Breast epithelium (tissue), 4 donors: ENCODE measurements at places on chromosomes 12 and 14.
A peak's percentile ranks its signal among the peaks of the same experiment; 100 is the strongest.

- H3K36me3 ChIP-seq, result no peaks in the 10 kb centered on the region
- no peak overlapping the region for H3K27ac ChIP-seq
- H3K4me3 ChIP-seq, result no peak overlapping the region
- H3K4me1 ChIP-seq, result no peaks in the 10 kb centered on the region
Measured at GRCh38 chr14:98903371-98903770, 368.6 kb downstream of the BCL11B start.

- H3K4me1 ChIP-seq, result no peaks in the 10 kb centered on the region
- no peaks in the 10 kb centered on the region for H3K36me3 ChIP-seq
- H3K27me3 ChIP-seq, result no peaks in the 10 kb centered on the region
Measured at GRCh38 chr14:24080888-24081738, 9.8 kb downstream of the CPNE6 start.

DNA sequence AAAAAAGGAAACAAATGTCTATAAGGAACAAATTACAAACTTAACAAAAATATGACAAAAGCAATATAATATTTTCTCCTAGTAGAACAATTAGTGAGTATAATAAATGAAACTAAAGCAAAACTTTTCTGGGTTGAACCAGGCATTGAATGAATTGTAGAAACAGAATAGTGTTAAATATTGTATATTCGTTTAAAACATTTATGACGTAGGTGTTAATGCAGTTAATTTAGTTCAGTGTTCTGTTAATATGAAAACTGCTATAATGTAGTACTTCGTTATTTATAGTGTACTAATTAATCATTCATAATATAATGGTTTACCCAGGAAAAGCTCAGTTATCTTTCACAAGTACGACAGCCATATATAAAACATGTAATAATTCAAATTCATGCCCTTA lies 23.7 kb downstream of the NKX2-1 start:
- no peak for DNase-seq
- H3K4me3 ChIP-seq, result no peak overlapping the region
- peaks cover 79% of the 10 kb centered on the region for H3K27me3 ChIP-seq
- H3K27ac ChIP-seq, result no peak overlapping the region

GRCh38 chr12:101111441-101111840 lies 98.6 kb downstream of the SLC5A8 start:
- DNase-seq, result no peak
- no peak overlapping the region for H3K27ac ChIP-seq
- H3K36me3 ChIP-seq, result no peaks in the 10 kb centered on the region
- H3K4me1 ChIP-seq, result no peaks in the 10 kb centered on the region
- no peaks in the 10 kb centered on the region for H3K27me3 ChIP-seq

DNA sequence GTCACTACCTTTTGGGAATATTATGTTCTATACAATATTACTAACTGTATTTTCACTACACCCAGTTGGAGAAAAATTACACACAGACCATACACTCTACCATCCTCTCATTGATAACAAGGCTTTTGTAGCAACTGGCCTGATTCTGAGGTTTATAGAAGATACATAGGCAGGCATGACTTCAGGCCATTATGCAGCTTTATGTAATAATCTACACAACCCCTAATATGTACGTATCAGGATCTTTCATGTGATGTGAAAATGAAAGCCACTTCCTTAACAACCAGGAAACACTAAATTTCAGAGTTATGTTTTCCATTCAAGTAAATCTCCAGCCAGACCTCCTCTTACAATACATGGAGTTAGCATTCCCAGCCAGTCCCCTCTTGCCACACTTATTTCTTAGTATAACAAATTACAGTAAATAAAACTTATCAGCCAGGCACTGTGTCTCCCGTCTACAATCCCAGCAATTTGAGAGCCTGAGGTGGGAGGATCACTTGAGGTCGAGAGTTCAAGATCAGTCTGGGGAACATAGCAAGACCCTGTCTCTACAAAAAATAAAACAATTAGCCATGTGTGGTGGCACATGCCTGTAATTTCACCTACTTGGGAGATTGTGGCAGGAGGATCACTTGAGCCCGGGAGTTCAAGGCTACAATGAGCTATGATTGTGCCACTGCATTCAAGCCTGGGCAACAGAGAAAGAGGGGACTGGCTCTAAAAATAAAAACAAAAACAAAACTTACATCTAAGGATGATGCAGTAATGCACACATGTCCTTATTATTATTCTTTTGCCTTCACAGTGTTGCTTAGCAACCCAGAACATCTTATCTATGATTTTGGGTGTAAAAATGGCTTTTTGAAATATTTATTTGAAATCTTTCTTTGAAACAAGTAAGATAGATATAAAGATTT lies 10.4 kb upstream of the OSBPL8 start:
- no peak overlapping the region for H3K4me3 ChIP-seq
- no peak for DNase-seq
- no peaks in the 10 kb centered on the region for H3K27me3 ChIP-seq

DNA sequence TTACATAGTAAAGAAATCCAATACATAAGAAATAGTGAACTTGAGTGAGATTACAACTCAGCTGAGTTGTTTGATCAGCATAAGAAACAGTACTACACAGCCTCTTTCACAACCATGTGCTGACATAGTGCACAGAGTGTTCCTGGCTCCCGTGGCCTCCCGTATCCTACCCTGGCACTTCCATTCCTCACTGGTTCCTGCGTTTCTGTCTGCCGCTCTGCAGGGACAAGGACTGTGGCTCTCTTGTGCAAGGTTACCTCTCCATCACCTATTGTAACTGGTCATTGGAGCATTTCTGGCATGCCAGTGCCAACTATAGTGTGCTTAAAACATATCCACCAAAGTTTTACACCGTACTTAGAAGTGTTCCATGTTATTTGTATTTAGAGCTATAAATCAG lies 46.3 kb upstream of the PCED1B start:
- DNase-seq, result no peak
- H3K36me3 ChIP-seq, result no peaks in the 10 kb centered on the region
- H3K27ac ChIP-seq, result peak overlapping the region; percentile 12
- H3K4me3 ChIP-seq, result no peak overlapping the region

DNA sequence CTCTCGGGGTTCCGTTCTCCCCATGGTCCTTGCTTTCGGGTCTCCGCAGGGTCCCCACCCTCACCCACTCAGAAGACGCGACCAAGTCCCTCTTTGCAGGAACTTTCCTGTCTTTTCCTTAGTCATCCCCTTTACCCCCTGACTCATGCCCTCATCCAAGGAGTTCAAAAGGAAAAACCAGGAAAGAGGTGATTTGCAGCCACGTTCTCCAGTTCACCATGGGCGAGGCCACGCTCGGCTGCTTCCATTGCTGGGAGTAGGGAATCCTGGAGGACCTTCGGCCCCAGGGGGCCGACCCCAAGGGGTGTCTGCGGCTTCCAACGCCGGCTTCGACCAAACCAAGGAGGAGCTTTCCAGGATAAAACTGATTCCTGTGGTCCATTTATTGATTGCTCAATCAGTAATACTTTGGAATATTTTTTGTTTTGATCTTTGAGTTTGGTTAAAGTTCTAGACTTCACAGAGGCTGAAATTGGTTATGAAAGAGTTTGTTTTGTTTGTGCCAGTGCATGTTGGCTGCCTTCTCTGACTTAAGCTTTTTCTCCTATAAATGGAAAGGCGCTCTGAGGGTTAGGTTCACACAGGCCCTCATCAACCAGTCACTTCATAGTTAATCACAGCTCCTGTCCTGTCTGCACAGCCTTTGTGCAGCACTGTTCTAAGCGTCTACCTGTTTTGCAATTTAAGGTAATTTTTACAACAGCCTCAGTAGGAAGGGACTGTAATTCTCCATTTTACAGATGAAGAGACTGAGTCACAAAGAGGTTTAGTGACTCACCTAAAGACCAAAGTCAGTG lies 827 bp downstream of the ALDH2 start:
- H3K27ac ChIP-seq, result peak overlapping the region; percentile 65
- no peaks in the 10 kb centered on the region for H3K27me3 ChIP-seq
- no peaks in the 10 kb centered on the region for H3K4me1 ChIP-seq
- DNase-seq, result no peak
- no peaks in the 10 kb centered on the region for H3K36me3 ChIP-seq

- no peak overlapping the region for H3K4me3 ChIP-seq
- no peaks in the 10 kb centered on the region for H3K36me3 ChIP-seq
- no peaks in the 10 kb centered on the region for H3K27me3 ChIP-seq
- H3K27ac ChIP-seq, result no peak overlapping the region
Measured at GRCh38 chr12:1373901-1374735, 220.3 kb downstream of the FBXL14 start.

DNA sequence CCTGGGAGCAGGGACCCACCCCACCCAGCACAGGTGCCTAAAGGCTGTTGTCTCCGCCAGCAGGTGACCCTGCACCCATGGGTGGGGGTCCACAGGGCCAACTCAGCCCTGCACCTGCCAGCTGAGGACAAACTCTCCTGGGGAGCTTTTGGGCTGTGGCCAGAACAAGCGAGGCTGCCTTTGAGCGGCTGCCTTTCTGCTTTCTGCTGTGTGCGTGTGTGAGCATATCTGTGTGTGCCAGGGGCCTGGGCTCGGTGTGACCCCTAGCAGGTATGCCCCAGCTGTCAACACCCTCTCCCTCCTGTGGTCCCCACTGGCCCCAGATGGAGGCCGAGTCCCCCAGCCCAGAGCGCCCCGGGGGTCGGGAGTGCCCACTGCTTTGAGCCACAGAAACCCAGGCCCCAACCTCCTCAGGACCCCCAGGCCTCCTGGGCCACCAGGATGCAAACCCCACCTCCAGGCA lies 25.9 kb upstream of the GPR132 start:
- peak overlapping the region; percentile 87 for H3K27ac ChIP-seq
- DNase-seq, result peak; percentile 54
- H3K36me3 ChIP-seq, result no peaks in the 10 kb centered on the region
- peaks cover 39% of the 10 kb centered on the region for H3K4me1 ChIP-seq
- no peaks in the 10 kb centered on the region for H3K27me3 ChIP-seq

DNA sequence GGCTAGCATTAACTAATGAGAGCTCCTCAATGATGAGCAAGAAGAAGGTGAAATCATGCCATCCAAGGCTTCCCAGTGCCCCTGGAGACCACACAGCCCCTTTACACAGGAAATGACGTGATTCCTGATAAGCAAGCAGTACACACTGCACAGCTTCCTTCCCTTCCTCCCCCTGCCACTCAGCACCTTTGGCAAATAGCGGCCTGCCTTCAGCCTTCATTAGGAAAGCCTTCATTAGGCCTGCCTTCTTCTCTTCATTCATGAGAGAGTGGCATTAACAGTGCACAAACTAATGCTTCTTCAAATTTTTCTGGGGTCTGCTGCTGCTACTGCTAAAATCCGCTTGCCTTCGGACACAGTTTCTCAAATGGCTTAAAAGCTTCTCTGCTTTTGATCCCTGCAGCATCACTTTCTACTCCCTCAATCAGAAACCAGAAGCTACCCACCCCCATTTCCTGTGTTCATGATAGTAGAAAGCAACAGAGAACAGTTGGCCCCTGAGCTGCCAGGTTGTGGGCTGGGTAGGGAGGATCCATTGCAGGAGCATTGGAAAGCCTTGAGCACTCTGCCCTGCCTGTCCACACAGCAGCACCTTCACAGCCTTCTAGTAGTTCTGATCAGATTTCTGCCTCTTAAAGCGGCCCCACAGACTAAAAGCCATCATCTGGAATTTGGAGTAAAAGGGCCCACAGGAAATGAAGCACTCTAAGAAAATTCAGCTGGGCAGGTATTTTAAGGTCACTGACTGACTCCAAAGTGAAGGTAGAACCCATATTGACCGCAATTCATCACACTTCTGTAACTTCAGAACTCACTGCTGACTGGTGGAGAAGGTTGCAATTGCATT lies 103.8 kb upstream of the ETV6 start:
- peak overlapping the region; percentile 68 for H3K27ac ChIP-seq
- H3K4me3 ChIP-seq, result no peak overlapping the region
- DNase-seq, result no peak
- H3K4me1 ChIP-seq, result no peaks in the 10 kb centered on the region
- no peaks in the 10 kb centered on the region for H3K36me3 ChIP-seq

DNA sequence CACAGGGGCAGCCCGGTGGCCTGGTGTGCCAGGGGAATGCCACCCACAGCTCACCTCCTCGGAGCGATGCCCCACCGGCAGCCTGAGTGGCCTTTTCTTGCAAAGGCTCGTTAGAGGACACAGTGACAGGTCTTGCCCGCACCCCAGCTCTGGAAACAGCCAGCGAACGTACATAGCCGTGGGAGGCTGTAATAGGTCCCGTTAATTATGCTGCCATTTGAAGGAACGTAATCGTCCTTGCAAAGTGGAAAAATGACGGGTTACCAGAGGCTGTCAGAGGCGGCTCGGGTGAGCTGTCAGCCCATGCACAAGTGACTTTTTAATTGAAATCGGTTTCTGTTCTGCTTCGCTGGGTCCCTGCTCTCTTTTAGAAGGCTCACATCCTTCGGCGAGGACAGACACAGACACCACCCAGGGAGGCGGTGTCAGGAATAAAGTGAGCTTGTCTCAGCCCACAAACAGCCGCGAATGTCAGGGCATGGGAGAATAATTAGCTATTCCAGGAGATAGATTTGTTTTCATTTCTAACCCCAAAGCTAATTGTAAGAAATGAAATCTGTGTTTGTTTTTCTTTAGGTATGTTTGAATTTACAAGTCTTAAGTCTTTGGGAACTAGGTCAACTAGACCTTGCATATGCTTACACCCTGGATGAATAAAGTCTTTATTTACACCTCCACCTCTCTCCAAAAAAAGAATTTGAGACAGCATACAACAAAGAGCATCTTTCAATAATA lies 77.2 kb upstream of the RFLNA start:
- no peaks in the 10 kb centered on the region for H3K36me3 ChIP-seq
- DNase-seq, result no peak
- H3K4me3 ChIP-seq, result peak overlapping the region; percentile 31
- no peaks in the 10 kb centered on the region for H3K4me1 ChIP-seq
- no peaks in the 10 kb centered on the region for H3K27me3 ChIP-seq
